ENCODE measurements at places on chromosomes 2 and 18.

GRCh38 chr2:198807131-198807530 is 650.6 kb downstream of the SATB2 start:
- DNase-seq = no peak

- no peak for DNase-seq
These were observed 1043.0 kb upstream of the CHAC2 start for GRCh38 chr2:52724585-52724984.

DNA sequence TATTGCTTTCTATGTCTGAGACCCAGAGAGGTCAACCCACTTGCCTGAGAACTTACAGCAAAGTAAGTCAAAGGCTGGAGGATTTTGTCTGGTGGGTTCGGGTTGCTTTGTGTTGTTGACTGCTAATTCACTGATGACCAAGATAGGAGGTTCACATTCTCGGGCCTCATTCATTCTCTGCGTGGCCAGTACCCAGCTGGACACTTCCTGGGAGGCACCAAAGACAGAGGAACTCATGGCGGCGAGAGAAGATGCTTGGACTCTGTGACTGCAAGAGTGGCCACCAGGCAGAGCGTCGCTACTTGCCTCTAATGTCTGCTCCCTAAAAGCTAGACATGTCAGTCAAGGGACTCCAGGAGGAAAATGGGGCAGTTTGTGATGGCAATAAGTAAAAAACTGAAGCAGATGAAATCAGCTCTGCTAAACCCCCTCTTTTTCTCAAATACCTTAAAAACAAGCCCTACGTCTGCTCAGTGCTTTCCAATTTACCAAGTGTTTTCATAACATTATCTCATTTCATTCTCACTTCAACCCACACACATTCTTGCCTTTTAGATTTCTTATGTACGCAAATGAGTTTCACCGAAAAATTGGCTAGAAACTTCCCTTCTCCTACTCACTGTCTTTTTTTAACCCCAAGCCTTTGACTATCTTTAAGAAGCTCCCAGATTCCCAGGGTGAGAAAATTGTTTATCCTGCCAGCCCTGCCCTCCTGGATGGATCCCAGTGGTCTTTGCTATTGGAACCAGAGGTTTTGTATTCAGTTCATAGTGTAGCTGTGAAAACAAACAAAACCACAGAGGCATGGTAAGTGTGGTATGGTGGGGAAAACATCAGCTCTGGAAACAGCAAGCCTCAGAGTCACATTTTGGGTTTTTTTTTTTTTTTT is 4.9 kb upstream of the LBH start:
- DNase-seq = no peak

- no peak for DNase-seq
These were observed 27.8 kb upstream of the ID2 start for GRCh38 chr2:8654041-8654440.

DNA sequence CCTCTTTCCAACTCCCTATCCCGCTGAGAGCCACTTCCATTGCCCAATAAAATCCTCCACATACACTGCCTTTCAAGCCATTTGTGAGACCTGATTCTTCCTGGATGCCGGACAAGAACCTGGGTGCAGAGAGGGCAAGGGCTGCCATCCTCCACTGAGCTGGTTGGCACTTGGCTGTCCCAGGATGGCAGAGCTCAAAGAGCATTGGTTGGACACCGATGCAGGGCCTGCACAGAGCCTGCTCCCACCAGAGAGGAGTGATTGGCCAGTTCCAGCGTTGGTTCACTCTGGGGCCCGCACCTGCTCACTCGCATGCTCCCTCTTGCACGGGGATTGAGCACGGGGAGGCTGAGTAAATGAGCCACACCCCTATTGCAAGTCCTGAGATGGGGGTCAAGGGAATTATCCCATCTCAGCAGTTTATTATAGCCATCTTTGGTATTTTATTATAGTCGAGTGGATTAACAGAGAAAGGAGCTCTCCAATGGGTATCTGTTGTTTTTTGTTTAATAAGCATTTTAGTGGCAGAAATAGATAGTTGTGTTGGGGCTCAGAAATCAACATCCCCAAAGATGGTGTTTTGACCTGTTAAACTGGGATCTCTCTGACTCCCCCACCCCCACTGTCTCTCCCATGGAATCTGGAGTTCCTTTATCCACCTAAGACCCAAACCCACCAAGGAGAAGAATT is 19.8 kb upstream of the MGAT4A start:
- DNase-seq = no peak

DNA sequence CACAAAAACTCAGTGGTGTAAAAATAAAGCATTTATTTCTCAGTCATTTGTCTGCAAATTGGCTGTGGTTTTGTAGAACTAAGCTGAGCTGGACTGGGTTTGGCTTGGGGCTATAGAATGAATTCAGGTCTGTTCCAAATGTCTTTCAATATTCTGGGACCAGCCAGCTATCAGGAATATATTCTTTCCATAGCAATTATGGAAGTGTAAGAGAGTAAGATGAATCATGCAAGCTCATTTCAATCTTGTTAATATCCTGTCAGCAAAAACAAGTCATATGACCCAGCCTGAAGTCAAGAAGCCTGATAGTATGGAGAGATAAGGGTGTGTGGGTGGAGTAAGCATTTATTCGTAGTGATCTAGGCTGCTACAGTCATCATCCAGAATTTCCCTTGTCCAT is 481.0 kb upstream of the CDH2 start:
- no peak for DNase-seq

DNA sequence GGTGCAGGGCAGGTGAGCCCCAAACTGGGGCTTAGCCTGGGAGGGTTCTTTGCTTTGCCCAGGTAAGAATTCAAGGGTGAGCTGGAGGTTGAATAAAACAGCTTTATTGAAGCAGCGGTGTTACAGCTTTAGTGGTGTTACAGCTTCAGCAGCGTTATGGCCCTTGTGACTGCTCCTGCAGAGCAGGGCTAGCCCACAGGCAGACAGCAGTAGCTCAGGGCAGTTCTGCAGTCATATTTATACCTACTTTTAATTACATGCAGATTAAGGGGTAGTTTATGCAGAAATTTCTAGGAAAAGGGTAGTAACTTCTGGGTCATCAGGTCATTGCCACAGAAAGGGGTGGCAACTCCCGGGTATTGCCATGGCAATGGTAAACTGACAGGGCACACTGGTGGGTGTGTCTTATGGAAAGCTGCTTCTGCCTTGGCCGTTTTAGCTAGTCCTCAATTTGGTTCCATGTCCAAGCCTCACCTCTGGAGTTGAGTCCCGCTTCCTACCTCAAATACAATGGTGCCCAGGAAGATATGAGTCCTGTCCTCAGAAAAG is 78.2 kb downstream of the THNSL2 start:
- no peak for DNase-seq

- no peak for DNase-seq
These were observed 60.9 kb downstream of the MMADHC start for GRCh38 chr2:149526689-149527088.

GRCh38 chr18:71028285-71028762 is 739.5 kb downstream of the SOCS6 start:
- DNase-seq = no peak

DNA sequence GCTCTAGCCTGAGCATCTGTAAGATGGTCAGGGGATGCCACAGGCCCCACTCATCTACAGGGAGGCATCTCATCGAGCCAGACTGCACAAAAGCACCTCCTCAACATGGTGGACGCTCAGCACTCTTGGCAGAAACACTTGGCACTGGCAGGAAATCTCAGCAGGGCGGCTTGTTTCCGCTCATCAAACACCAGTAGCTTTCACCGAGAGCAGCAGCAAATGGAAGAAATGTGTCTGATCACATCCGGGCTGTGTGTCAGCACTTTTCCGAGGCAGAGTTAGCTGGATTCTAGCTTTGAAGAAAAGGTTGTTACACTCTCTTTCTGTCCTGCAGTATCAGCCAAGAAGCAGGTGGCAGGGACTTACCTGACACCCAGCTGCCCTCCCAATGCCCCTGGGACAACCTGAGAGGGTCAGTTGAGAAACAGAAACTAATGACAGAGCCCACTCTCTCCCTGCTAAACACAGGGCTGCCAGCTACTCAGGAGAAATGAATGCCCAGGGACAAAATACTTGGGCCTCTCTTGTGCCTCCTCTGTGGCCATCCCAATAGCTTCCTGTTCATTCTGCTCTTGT is 68.9 kb upstream of the FZD7 start:
- no peak for DNase-seq

DNA sequence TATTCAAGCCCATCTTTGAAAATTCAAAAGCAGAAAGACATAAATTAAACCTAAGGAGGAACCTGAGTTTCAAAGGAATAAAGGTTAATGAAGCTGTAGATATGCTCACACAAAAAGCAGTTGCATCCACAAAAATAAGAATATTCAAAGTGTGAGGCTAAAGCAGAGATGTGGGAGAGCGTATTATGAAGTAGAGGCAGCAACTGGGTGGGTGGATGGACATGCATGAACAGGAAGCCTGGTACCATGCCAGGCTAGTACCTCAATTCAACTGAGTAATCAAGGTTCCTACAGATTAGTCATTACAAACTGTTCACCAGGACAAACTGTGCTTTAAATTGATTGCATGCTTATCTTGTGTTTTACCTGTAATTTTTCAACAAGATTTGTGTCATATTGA is 330.0 kb upstream of the PKDCC start:
- no peak for DNase-seq

DNA sequence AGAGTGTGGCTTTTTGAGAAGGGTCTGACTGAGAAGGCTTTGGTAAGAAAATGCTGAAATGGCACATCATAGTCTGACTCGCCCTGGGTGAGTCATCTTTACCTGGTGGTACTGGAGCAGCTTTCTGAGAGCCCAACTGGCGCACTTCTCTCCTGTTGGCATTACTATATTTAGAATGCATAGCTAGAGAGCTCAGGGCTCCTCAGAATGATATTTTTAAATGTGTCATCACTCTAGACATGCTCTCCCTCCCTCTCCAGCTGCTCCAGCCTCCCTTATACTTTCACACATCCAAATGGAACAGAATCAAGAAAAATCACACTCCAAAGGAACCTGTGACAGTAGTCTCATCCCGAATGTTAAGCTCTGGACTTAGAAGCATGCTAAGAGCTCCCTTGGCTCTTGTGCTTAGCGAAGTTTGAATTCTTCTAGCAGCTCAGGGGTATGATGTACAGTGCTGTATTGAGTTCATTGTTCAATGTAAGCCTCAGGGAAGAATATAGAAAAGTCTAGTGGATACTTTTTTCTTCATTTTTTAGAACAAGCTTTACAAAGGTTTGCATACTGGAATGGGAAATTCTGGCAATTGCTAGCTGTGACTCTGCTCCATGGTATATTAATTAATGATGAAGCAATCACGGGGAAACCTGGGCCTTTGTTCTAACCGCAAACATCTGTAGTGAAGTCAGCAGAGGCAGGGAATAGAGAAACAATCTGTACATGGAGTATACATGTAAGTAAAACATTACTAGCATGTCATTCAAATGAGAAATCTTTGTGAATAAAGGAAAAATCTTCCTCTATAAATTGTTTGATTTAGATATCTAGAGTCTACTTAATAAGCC is 751.2 kb upstream of the NRXN1 start:
- no peak for DNase-seq

DNA sequence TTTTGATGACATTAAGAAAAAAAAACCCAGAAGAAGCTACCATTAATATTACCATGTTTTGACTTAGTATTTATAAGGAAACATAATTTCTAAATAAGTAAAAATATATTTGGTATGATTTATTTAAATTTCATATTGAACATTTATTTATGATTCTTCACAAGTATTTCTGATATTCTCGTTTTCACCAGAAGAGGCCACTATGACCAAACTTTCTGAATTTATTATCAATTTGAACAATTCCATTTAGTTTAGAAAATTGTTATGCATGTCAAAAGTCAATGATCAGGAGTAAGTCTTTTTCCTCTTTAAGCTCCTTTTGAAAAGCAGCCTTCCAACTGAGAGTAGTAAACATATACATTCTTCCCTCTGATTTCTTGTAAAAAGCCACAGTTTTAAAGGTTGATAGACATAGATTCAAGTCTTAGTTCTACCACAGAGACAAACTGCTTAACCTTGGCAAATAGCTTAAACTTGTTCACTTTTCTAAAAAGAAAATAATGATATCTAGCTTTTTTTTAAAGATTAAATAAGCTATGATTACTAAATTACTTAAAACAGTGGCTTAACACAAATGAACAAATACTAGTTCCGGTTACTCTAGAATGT is 329.9 kb downstream of the TRIB2 start:
- DNase-seq = no peak

DNA sequence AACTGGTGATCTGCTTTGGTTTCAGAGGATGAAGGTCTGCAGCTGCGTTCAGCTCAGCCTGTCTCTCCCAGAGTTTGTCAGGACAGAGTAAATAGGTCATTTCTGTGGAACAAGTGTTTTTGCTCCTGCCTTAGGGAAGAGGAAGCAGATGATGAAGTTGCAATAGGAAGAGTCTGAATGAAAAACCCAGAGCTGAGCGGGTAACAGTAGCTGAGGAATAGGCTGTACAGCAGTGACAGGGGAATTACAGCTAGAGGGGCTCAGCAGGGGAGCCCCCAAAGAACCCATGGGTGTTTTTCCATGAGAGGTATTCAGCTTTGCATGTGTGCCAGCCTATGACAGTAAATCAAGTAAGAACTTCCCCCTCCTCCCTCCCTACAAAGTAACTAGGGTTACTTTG is 10.3 kb upstream of the CYBRD1 start:
- no peak for DNase-seq

DNA sequence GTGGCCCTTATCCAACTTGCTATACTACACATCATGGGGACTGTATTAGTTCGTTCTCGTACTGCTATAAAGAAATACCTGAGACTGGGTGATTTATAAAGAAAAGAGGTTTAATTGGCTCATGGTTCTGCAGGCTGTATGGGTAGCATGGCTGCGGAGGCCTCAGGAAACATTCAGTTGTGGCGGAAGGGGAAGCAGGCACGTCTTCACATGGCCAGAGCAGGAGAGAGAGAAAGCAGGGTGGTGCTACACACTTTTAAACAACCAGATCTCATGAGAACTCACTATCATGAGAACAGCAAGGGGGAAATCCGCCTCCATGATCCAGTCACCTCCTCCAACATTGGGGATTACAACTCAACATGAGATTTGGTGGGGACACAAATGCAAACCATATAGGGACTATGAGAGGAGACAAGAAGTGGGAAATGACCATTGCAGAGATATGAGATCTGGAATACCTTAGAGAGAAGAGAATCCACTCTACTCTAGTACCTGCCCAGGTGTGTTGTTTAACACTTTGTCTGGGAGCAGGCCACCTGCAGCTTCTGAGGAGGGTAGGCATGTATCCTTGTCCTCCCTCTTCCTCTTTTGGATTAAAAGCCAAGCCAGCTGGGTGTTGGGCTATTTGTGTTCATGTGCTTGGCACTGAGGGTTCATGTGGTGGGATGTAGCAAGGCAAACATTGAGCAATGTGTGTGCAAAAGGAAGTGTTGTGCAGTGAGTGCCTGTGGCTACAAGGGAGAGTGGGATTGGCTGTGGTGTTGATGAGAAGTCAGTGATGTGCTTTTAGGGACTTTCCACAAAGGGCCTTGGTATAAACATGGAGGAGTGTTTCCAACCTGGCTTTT is 22.8 kb downstream of the TTLL4 start:
- DNase-seq = peak; percentile 56

GRCh38 chr2:64461271-64462058 is 7.5 kb downstream of the LGALSL start:
- no peak for DNase-seq

GRCh38 chr2:148914463-148914862 is 39.4 kb downstream of the KIF5C start:
- DNase-seq = no peak

GRCh38 chr2:48870942-48871341 is 115.4 kb upstream of the LHCGR start:
- DNase-seq = no peak

- no peak for DNase-seq
These were observed 61.8 kb downstream of the FAM168B start for GRCh38 chr2:131031431-131031841.

Measured in NK-92 treated with Interleukin-12 subunit alpha and Interleukin-12 subunit beta, amount 100 ng/mL, for 24 hours (cell line).